ENCODE measurements at places on chromosomes 1 and 21.
A peak's percentile ranks its signal among the peaks of the same experiment; 100 is the strongest.

- H3K4me3 ChIP-seq, result no peak overlapping the region
- no peaks in the 10 kb centered on the region for H3K27me3 ChIP-seq
- H3K27ac ChIP-seq, result no peak overlapping the region
- H3K36me3 ChIP-seq, result no peaks in the 10 kb centered on the region
- no peak for DNase-seq
Measured at GRCh38 chr1:198923993-198924392, 285.2 kb downstream of the PTPRC start.

- DNase-seq, result no peak
- no peaks in the 10 kb centered on the region for H3K27me3 ChIP-seq
- H3K4me3 ChIP-seq, result no peak overlapping the region
- no peak overlapping the region for H3K27ac ChIP-seq
- H3K36me3 ChIP-seq, result no peaks in the 10 kb centered on the region
- peaks cover 18% of the 10 kb centered on the region for H3K4me1 ChIP-seq
Measured at GRCh38 chr1:183477986-183478781, 5.9 kb downstream of the SMG7 start.

GRCh38 chr1:67571406-67571805 is 113.6 kb upstream of the GADD45A start:
- no peak for DNase-seq
- no peaks in the 10 kb centered on the region for H3K4me1 ChIP-seq
- no peaks in the 10 kb centered on the region for H3K27me3 ChIP-seq
- no peak overlapping the region for H3K4me3 ChIP-seq
- no peaks in the 10 kb centered on the region for H3K36me3 ChIP-seq
- H3K27ac ChIP-seq, result no peak overlapping the region

DNA sequence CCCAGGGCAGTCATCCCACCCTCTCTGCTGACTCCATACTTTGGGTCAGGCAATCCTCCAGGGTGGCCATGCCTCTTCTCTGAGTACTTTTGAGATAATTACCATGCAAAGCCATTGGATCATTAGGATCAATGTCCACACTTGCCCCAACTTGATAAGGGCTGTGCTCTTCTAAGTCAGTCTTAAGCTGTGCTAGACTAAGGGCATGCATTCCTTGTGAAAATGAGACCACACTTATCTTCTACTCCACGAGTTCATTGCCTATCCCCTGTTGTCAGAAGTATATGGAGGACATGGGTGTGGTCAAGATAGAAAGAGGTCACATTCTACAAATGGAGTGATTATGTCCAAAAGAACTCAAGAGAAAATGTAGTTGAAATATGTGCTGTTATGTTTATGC is 18.9 kb upstream of the SSX2IP start:
- H3K27ac ChIP-seq, result no peak overlapping the region
- H3K36me3 ChIP-seq, result no peaks in the 10 kb centered on the region
- no peak overlapping the region for H3K4me3 ChIP-seq

DNA sequence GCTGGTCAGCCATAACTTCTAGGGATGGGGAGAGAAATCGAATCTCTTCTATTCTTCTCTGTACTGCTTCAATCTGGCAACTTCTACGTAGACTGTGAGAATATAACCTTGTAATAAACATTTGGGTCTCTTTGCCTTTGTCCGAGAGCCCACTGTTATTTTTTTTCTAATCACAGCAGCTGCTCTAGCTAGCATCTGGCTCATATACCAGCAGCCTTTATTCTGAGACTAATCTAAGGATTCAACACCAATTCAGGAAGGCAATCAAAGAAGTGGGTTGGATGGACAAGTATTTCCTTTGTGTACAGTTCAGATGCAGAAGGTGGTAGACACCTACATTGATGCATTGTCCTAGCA is 15.6 kb downstream of the PCP4 start:
- no peaks in the 10 kb centered on the region for H3K4me1 ChIP-seq
- no peak overlapping the region for H3K4me3 ChIP-seq
- H3K27ac ChIP-seq, result no peak overlapping the region
- no peaks in the 10 kb centered on the region for H3K36me3 ChIP-seq
- H3K27me3 ChIP-seq, result no peaks in the 10 kb centered on the region

GRCh38 chr1:177983482-177984135 is 13.8 kb upstream of the SEC16B start:
- no peak overlapping the region for H3K4me3 ChIP-seq
- no peaks in the 10 kb centered on the region for H3K27me3 ChIP-seq
- H3K27ac ChIP-seq, result no peak overlapping the region
- no peaks in the 10 kb centered on the region for H3K4me1 ChIP-seq
- DNase-seq, result no peak

- no peaks in the 10 kb centered on the region for H3K27me3 ChIP-seq
- no peaks in the 10 kb centered on the region for H3K36me3 ChIP-seq
- H3K4me1 ChIP-seq, result peaks cover 6% of the 10 kb centered on the region
- peak; percentile 69 for DNase-seq
- peak overlapping the region; percentile 18 for H3K4me3 ChIP-seq
Measured at GRCh38 chr1:40861224-40862003, 749 bp downstream of the CITED4 start.

DNA sequence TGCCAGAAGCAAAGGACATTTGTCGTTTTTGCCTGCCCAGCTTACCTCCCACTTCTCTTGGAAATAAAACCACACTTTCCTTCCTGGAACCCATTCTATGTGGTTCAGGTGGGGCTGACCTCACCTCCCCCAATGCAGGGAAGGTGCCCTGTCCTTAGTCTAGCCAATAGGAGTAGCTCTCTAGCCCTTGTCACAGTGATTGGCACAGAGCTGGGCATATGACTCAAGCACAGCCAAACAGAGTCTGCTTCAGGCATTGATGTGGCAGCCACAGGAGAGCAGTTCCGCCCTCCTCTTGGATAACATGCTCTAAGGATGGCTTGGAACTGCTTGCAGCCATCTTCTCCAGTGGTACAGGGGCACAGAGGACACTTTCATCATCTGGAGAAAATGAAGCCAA is 134.0 kb downstream of the LRIG2 start:
- DNase-seq, result no peak
- H3K36me3 ChIP-seq, result no peaks in the 10 kb centered on the region
- H3K4me3 ChIP-seq, result no peak overlapping the region
- H3K4me1 ChIP-seq, result peaks cover 5% of the 10 kb centered on the region
- H3K27ac ChIP-seq, result no peak overlapping the region

GRCh38 chr1:187958207-187958606 is 1129.5 kb downstream of the PLA2G4A start:
- no peaks in the 10 kb centered on the region for H3K36me3 ChIP-seq
- H3K27ac ChIP-seq, result no peak overlapping the region
- H3K27me3 ChIP-seq, result no peaks in the 10 kb centered on the region

- no peak overlapping the region for H3K27ac ChIP-seq
- no peaks in the 10 kb centered on the region for H3K27me3 ChIP-seq
- no peaks in the 10 kb centered on the region for H3K36me3 ChIP-seq
- no peaks in the 10 kb centered on the region for H3K4me1 ChIP-seq
- DNase-seq, result no peak
Measured at GRCh38 chr1:221032637-221033280, 153.5 kb downstream of the HLX start.

DNA sequence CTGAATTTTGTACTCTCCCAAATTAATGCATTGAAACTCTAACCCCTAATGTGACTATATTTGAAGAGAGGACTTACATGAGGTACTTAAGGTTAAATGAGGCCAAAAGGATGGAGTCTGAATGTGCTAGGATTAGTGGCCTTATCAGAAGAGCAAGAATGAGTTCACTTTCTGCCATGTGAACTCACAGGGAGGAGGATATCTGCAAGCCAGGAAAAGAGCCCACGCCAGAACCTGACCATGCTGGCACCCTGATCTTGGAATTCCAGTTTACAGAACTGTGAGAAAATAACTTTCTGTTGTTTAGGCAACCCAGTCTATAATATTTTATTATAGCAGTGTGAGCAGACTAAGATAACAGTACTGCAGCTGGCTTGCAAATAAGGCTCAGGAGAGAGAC is 12.2 kb upstream of the FASLG start:
- H3K4me3 ChIP-seq, result no peak overlapping the region
- no peaks in the 10 kb centered on the region for H3K4me1 ChIP-seq
- no peak for DNase-seq
- no peaks in the 10 kb centered on the region for H3K27me3 ChIP-seq
- H3K27ac ChIP-seq, result no peak overlapping the region

DNA sequence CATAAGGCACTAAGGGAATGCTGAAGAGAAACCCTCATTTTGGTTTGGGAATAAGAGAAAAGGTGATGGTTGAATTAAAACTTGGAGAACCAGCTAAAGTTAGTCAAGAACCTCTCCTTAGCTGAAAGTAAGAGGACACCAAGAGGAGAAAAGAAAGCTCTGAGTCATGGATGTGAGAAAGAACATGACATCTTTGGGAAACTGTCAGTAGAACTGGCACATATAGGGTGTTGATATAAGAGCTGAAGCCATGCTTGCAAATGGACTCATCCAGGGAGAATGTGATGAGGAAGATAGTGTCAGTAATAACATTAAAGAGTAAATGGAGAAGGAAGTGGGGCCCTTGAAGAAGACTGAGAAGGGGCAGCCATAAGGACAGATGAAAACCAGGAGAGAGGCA is 54.3 kb downstream of the LRRC8C start:
- H3K4me1 ChIP-seq, result no peaks in the 10 kb centered on the region
- no peak for DNase-seq
- H3K36me3 ChIP-seq, result no peaks in the 10 kb centered on the region
- no peak overlapping the region for H3K4me3 ChIP-seq

GRCh38 chr1:41999884-42000283 is 81.2 kb upstream of the HIVEP3 start:
- no peaks in the 10 kb centered on the region for H3K4me1 ChIP-seq
- H3K4me3 ChIP-seq, result no peak overlapping the region
- H3K36me3 ChIP-seq, result no peaks in the 10 kb centered on the region
- no peaks in the 10 kb centered on the region for H3K27me3 ChIP-seq
- no peak overlapping the region for H3K27ac ChIP-seq
- DNase-seq, result no peak

GRCh38 chr21:14613486-14614224 is 67.5 kb upstream of the SAMSN1 start:
- DNase-seq, result no peak
- H3K4me3 ChIP-seq, result no peak overlapping the region
- no peaks in the 10 kb centered on the region for H3K36me3 ChIP-seq
- no peaks in the 10 kb centered on the region for H3K27me3 ChIP-seq

DNA sequence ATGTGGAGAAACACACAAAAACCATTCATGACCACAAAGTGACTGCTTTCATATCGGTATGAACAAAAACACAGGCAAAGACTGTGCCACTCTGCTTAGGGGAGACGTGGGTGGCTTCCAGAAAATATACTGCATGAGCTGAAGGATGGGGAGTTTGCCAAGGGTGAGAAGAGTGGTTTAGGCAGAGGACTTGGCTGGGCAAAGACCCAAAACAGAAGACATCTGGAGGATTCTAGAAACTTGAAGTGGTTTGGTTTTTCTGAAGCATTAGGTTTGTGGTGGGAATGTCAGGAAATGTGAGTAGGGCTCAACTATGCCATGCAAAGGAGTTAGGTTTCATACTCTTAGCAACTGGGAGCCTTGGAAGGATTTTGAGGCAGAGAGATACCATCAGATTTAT is 26.6 kb upstream of the DNM3 start:
- no peak for DNase-seq
- H3K27ac ChIP-seq, result no peak overlapping the region
- H3K4me1 ChIP-seq, result no peaks in the 10 kb centered on the region
- H3K36me3 ChIP-seq, result no peaks in the 10 kb centered on the region
- H3K27me3 ChIP-seq, result no peaks in the 10 kb centered on the region

DNA sequence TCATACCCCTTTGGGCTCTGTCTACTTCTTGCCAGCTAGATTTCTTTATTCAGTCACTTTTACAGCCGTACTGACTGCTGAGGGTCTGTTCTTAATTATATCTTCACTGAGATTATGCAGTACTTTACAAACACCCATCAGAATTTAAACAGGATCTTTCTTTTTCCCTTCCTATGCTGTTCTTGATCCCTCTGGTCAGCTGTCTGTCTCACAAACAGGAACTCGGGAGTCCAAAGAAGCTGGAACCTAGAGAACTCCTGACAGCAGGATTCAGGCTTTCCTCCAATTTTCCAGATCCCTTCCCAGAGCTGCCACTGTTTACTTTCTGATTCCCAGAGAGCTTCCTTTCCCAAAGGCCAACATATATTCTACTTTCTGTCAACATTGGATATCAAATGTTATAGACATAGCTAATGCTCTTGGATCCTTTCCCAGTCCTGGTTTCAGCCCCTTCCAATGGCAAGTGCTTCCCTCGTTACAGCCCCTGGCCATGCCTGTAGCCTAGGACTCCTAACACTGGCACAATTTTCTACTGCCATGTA is 59.5 kb downstream of the ATP2B4 start:
- no peak overlapping the region for H3K27ac ChIP-seq
- H3K27me3 ChIP-seq, result no peaks in the 10 kb centered on the region
- no peaks in the 10 kb centered on the region for H3K4me1 ChIP-seq
- peaks cover 7% of the 10 kb centered on the region for H3K36me3 ChIP-seq
- DNase-seq, result no peak

DNA sequence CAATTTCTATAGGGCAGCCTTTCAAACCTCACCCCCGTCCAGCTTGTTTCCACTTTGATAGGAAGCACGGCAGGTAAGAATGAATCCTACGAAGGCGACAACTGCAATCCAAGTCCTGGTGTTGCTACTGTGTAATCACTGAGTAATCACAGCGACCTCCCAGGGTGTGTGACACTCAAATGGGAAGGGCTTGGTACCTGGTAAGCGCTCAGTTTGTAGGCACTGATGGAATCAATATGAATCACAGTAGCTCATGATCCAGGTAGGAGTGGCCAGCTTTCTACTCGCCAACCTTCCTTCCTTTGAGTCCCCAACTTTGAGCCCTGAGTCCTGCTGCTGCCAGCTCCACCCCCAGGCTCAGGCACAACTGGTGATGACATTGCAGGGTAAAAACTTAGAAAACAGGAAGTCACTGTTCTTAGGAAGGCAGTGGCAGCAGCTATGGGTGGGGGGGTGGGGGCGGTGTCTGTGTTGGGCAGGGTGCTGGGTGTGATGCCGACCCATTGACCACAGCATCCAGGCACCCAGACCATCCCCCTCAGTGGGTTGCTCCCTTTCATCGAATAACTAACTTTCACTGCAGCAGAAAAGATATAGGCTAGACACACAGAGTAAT is 70.7 kb downstream of the CD247 start:
- H3K27ac ChIP-seq, result peak overlapping the region; percentile 14
- H3K4me3 ChIP-seq, result no peak overlapping the region
- H3K4me1 ChIP-seq, result no peaks in the 10 kb centered on the region
- no peak for DNase-seq

GRCh38 chr1:236030534-236030933 is 34.4 kb downstream of the NID1 start:
- no peak overlapping the region for H3K27ac ChIP-seq
- DNase-seq, result no peak
- H3K36me3 ChIP-seq, result peaks cover 20% of the 10 kb centered on the region
- H3K27me3 ChIP-seq, result no peaks in the 10 kb centered on the region

- no peak for DNase-seq
- no peaks in the 10 kb centered on the region for H3K27me3 ChIP-seq
- H3K36me3 ChIP-seq, result no peaks in the 10 kb centered on the region
- no peaks in the 10 kb centered on the region for H3K4me1 ChIP-seq
Measured at GRCh38 chr1:228496084-228496483, 8.9 kb downstream of the RNF187 start.

DNA sequence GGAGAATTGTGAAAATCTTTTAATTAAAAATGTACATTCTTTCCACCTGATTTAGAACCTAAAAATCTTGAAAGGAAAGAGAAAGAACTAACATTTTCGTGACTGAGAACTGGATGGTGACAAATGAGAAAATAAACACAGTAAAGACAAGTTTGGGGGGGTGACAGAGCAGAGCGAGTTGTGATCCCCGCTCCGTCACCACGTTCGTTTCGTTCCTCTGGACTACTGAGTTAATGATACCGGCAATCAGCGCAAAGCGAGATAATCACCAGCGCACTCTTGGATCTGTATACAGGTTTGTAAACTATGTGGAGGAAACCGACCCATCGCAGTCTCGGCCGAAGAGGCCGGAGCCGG is 31.2 kb upstream of the CFAP126 start:
- H3K36me3 ChIP-seq, result no peaks in the 10 kb centered on the region
- H3K27me3 ChIP-seq, result no peaks in the 10 kb centered on the region
- H3K4me1 ChIP-seq, result no peaks in the 10 kb centered on the region
- no peak for DNase-seq
